ENCODE measurements at places on chromosomes 2 and 18. TPM values are rescaled to one million over a fixed set of nuclear protein-coding genes. Genes with fewer than 3 reads are reported as not detected.

DNA sequence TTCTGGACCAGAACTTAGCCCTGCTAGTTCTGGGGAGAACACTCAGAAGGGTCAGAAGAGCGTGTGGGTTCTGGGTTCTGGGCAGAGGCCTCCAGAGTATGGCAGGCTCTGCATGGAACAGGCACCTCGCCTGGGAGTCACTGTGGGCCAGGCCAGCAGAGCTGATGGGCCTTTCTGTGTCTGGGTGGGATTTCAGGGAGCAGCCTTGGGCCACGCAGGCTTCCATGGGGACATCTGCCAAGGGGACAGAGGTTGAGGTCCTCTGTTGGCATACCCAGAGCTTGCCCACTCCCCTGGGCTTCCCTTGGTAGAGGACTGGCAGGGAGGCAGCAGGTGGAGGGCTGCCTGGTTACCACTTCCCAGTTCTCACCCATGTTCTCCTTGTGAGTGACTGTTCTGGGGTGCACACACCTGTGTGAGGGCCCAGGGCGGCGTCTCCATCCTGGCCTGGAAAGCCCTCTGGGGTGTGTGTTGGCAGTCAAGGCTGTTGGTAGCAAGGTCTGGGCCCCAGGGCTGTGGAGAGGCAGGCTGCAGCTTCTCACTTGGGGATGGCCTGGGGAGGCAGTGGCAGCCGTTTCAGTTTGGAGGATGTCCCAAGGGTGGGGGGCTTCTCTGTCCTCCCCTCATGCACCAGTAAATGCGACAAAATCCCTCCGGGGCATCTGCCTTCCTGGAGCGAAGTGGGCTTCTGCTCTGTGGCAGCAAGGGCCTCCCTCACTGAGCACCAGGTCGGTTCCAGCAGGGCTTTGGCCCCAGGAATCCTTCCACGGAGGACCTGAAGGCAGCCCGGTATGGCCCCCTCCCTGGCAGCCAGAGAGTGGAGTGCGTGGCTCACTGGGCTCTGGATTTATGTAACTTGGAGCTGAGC, 74.6 kb upstream of the HDAC4 start:
- no peak for DNase-seq

- no peak for DNase-seq
Measured at GRCh38 chr2:42138163-42139015, 30.8 kb upstream of the EML4 start.

DNA sequence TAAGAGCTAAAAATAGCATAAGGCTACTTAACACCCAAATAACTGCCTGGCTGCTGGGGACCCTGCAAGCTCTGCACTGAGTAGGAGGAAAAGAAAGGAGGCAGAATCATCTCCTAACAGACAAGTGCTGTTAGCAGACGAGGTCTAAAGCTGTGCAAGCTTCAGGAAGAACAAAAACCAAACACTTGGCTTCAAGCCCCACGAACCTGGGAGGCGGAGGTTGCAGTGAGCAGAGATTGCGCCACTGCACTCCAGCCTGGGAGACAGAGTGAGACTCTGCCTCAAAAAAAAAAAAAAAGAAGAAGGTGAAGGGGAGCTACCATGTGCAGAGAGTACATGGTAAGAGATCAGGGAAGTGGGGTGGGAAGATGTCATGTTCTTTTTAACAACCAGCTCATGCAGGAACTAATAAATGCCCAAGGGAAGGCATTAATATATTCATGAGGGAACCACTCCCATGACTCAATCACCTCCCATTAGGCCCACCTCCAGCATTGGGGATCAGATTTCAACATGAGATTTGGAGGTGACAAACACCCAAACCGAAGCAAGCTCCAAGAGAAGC, 28.8 kb upstream of the INO80C start:
- no peak for DNase-seq

DNA sequence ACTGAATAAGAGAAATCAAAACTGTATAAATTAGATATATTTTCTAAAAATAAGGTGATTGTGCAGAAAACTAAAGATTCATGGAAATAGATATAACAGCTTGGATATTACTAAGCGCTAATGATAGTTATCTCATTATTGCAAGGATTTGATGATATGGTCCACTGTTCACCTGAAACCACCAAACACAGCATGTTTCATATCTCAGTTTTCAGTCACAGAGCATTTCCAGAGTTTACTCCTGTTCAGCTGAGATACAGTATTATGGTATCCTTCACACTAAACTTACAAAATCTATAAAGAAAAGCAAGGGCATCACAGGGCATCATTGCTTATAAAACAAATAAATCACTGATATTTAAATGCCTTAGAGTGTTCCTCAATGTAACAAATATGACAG, 591.6 kb downstream of the ERBB4 start:
- DNase-seq, result no peak

DNA sequence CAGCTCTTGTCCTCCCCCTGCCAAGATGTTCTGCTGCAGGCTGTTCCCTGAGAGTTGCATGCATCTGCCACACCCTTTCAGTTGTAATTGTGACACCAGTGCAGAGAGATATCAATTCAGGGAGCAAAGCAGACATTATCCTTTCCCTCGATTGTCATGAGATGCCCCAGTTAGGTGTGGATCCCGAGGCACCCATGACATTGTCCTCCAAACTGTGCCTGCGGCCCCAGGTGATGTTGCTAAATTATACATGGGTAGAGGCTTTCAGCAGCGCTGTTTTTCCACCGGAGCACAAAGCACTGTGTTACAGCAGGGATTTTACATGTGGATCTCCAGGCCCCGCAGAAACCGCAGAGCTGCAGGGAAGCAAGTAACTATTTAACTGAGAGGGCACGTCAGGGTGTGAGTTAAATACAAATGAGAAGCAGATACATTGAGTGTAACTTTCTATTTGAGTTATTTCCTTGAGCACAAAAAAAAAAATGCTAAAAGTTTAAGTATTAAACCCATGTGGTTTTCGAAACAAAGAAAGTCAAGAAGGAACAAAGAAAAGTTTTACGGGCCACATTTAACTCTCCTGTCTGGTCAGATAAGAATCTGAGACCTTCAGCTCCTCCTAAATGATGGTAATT, 90.3 kb upstream of the BCL2L11 start:
- no peak for DNase-seq

- DNase-seq, result no peak
Measured at GRCh38 chr2:133306236-133306635, 262.0 kb downstream of the NCKAP5 start.

DNA sequence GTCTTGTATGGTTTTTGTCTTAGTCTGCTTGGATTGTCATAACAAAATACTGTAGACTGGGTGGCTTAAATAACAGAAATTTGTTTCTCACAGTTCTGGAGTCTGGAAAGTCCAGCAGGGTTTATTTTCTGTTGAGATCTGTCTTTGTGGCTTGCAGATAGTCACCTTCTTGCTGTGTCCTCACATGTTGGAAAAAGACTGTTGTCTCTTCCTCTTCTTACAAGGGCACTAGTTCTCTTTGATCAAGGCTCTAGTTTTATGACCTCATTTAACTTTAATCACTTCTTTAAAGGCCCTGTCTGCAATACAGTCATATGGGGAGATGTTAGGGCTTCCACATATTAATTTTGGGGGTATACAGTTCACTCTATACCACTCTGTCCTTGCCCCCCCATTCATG, 56.5 kb downstream of the NBEAL1 start:
- DNase-seq, result no peak

Gene VWA3B
- total RNA-seq, result 0.31 TPM

Gene ADCY3
- total RNA-seq, result 22.5 TPM

Gene GPR45
- total RNA-seq, result 0.78 TPM

Gene CABLES1
- total RNA-seq, result 6.7 TPM

Gene CFAP221
- 5.6 TPM for total RNA-seq

Gene NR4A2
- total RNA-seq, result 7.8 TPM

Gene DAW1
- 1.1 TPM for total RNA-seq

Gene RAB27B
- 35.1 TPM for total RNA-seq

Measured in occipital lobe (tissue), 3 donors.